ENCODE measurements at places on chromosomes 7 and 10.

- no peak for DNase-seq
Measured at GRCh38 chr10:131790021-131790420, 110.8 kb upstream of the PPP2R2D start.

DNA sequence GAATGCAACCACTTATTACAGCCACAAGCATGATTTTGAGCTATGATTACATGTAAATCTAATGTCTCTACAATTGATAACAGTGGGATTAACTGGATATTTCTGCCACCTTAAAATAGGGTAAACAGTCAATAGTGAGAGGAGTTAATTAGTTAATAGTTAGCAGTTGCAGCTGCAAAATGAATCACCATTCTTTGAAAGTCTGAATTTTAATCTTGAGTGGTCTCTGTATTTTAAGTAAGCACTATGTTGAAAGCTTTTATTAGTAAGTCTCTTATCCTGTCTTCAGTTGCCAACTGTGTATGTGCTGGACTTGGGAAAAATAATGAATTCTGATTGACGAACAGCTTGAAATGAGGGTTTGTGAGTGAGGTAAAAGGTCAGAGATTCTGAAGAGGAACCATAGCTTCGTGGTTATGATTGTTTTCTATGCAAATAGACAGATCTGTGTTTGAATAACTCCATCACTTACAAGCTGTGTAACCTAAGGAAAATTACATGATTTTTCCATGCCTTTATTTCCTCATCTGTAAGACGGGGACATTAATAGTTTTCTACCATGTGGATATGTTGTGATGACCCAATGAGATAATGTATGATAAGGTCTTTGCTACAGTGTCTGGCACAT, 75.2 kb downstream of the RNLS start:
- no peak for DNase-seq

DNA sequence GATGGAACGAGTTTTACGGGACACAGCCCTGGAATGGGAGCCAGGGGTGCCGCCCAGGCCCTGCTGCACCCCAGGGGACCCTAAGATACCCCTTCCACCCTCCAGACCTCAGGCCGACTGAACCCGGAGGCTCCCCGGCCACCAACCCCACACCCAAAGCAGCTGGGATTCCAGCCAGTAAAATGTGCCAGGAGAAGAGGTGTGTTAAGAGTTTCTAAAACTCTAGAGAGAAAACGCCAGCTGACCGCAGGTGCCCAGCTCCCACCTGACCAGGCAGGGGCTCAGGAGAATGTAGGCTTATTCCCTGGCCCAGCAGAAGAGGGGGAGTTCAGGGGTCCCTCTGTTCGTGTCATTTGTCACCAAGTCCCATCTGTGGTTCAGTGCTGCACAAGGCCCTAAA, 17.5 kb downstream of the NUDT1 start:
- no peak for DNase-seq

DNA sequence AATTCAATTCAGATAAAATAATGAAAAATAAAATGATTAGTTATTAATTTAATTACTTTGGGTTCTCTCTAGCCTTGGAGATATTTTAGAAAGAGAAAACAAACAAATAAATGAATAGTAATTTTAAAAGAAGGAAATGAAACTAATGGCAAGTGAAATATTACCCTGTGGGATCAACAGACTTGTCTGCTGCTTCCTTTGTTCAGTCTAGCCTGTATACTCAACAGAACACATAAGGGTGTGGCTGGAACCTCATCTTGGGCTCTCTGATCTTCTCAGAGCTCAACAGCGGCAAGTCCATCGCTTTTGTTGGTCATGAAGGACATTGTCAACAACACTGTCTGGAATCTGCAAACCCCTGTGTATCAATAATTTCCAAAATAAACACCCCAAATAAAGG, 904.9 kb downstream of the IPMK start:
- no peak for DNase-seq

DNA sequence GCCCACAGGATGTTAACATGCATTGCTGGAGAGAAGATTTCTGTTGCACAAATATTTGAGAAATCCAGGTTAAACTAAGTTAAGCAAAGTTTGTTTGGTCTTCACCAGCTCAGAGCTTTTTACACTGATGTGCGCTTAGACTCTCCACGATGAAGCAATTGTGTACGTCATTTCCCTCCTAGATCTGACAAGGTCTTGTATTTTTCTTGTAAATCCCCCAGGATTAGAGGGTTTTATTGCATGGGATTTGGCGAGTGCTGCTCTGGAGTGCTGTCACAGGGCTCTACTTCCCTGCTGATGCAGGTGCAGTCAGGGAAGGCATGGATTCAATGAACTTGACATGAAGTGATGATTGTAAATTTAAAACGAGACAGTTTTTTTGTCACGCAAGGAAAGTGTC, 173.3 kb downstream of the PDE1C start:
- no peak for DNase-seq

- no peak for DNase-seq
Measured at GRCh38 chr10:114387784-114388183, 16.5 kb downstream of the AFAP1L2 start.

DNA sequence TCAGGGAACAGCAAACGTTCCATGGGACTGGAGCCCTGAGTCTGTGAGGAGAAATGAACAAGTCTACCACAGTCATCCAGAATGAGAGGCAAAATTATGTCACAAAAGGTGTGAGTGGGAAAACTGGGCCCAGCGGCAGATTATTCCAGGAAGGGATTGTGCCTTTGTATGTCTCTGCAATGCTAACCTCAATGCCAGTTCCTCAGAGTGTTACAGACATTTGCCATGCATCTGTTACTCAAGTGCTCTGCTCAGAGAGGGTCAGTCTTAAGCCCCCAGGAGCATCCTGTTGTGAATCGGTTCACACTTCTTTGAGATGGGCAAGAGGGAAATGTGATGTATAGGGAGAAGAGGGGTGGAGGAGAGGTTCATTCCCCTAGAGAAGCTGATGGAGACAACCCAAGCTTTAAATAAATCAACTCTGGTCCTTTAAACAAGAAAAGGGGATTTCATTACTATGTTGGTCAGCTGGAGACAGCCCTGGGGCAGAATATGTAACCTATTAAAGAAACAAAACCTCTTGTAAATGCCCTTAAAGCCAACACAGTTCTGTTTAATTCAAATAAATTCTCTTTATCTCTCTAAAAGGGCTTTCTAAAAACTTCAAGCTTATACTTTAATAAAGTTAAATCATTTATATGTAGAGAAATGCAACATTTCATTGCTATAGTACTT, 85.9 kb upstream of the GRB10 start:
- no peak for DNase-seq

GRCh38 chr7:73977619-73978618, 50.1 kb upstream of the ELN start:
- no peak for DNase-seq

DNA sequence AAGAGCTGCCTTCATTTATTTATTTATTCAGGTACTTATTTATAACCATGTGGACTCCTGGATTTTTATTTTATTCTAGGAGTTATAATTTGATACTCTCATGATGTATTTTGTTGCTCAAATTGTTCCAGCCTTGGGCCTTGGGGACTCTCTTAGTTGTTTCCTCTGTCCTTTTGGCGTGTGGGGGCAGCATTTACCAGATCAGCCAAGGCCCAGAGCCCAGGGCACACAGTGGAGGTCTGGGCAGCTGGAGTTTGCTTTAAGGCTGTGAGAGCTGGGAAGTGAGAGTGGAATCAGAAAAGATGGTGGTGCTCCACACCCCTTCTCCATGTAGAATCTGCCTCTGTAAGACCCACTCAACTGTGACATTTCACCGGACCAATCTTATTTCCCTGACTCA, 398.9 kb downstream of the RPS24 start:
- no peak for DNase-seq

- DNase-seq = no peak
Measured at GRCh38 chr7:43479042-43479441, 103.9 kb upstream of the STK17A start.

- no peak for DNase-seq
Measured at GRCh38 chr10:75508239-75508813, 76.9 kb downstream of the LRMDA start.

GRCh38 chr7:83921271-83921940, 272.5 kb upstream of the SEMA3E start:
- DNase-seq = no peak
